ENCODE measurements at places on chromosomes 1 and 21. TPM values are rescaled to one million over a fixed set of nuclear protein-coding genes. Genes with fewer than 3 reads are reported as not detected.

DNA sequence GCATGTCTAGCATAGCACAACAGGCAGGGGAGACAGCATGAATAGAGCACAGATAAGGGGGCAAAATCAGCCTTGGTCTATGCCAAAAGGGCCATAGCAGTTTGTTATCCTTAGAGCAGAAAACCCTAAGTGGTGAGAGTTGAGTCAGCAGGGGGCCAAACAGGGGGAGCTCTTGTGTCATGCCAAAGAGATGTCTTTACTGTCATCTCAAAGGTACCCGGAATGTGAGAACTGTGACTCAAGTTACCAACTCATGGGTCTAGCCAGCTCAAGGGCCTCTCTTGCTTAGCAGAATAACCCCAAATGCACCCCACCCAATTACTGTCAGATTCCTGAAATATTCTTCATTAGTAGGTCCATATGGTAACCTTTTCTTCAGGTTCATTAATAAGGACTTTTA lies 45.9 kb upstream of the NRDC start:
- DNase-seq: no peak

NHLH1 gene
- total RNA-seq: 0.10 TPM

GRCh38 chr1:115201598-115201997 lies 112.3 kb upstream of the TSPAN2 start:
- no peak for DNase-seq

FMO5 gene
- 35.7 TPM for total RNA-seq

IBA57 gene
- 16.0 TPM for total RNA-seq

- DNase-seq: peak; percentile 87
Observed at GRCh38 chr1:67735806-67736627, 51.0 kb downstream of the GADD45A start.
